ENCODE measurements at places on chromosomes 7 and 10.

- DNase-seq, result no peak
Measured at GRCh38 chr7:117907049-117907640, 33.9 kb upstream of the CTTNBP2 start.

GRCh38 chr10:74824184-74824899 is 2.1 kb upstream of the KAT6B start:
- DNase-seq, result peak; percentile 37

DNA sequence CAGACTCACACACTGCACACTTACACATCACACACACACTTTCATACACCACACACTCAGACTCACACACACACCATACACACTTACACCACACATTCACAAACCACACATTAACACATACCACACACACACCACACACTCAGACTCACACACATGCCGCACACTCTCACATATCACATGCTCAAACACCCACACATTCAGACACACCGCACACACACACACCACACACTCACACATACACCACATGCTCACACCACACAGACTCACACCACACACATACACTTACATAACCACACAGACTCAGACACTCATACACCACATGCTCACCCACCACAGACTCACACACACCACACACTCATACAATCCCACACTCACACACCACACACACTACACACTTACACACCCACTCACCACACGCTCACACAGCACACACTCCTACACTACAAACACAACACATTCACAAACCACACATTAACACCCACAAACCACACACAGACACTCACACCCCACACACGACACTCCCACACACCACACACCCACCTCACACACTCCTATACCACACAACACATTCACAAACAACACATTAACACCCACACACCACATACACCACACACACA is 125.4 kb downstream of the EVX1 start:
- DNase-seq, result no peak

GRCh38 chr10:70832852-70833528 is 17.2 kb downstream of the SGPL1 start:
- DNase-seq, result no peak

DNA sequence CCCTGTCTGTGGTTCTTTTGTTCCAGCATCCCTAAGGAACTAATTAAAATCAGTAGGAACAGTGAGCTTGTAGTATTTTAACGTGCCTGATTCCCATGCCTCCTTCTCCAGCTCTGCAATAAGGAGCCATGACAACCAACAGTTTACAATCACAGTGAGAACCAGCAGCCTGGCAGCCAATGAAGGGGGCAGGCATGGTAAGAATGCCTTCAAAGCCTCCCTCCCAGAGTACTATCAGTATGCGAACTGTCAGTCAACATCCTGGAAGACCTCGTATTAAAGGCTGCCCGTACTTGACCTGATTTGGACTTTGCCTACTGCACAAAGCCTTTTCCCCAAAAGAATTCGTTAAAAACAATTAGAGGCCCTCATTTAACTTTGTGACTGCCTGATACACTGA is 7.7 kb downstream of the ZPBP start:
- DNase-seq, result no peak

DNA sequence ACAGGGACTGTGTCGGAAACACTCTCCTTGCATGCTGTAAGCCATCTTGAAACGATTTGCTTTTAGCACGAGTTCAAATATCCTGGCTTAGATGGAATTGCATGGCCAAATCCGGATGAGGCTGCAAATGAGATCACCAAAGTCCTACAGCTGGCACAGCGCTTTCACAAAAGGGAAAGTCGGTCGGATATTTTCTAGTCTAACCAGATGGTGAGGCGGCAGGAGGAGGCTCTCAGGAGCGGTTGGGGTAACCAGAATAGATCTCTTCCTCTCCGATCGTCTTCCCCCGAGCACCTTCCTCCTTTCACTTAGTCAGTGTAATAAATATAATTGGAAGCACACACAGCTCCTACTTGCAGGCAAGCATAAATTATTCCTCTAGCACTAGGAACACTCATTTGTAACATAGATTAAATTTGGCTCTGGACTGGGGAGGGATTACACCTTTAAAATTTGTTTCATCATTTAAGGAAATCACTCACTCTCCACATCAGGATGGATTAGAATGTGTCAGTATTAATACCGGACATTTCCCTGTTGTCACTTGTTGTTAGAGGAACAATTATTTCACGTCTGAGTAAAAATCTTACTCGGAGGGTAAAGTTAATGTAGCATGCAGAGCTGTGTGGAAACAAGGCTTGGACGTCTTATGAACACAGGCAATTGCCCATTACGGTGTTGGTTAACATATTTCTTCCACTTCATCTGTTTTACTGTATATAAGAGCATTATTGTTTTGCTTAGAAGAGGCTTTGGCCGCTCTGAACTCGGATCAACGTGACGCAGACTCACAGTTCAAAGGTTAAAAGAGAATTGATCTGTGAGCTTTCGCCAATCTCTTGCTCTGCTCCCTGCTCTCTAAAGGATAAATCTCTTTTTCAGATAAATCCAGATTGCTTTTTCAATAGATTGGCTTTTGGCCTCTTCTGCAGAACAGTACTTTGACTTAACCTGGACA is 857.9 kb downstream of the TYW1 start:
- DNase-seq, result no peak

GRCh38 chr7:117901089-117901797 is 28.0 kb upstream of the CTTNBP2 start:
- DNase-seq, result no peak

GRCh38 chr10:58868736-58869435 is 307.6 kb upstream of the PHYHIPL start:
- no peak for DNase-seq

GRCh38 chr7:90461219-90461618 is 8.2 kb upstream of the PTTG1IP2 start:
- no peak for DNase-seq

DNA sequence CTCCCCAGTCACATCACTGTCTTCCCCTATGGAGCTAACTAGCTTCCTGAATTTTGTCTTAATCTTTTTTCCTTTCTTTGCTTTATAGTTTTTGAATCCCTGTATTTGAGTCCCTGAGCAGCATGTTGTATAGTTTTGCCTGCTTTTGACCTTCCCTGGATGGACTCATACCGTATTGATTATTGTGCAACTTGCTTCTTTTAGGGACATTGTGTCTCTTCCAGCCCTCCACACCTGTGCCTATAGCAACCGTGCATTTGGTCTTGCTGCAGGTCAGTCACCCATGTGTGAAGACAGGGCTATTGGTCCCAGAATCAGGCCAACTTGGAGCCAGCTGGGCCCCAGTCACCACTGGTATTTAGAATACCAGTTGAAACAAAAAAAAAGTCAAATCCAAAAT is 158.9 kb upstream of the ADCY1 start:
- no peak for DNase-seq

GRCh38 chr7:80659120-80660055 is 20.9 kb downstream of the CD36 start:
- no peak for DNase-seq

GRCh38 chr7:152891837-152892236 is 132.3 kb downstream of the ACTR3B start:
- DNase-seq, result no peak

- DNase-seq, result no peak
Measured at GRCh38 chr10:132710746-132711612, 75.0 kb downstream of the NKX6-2 start.

Data from CD4-positive, alpha-beta T cell treated with Interleukin-21 for 1 hour (primary cell).